ENCODE measurements at places on chromosomes 6 and 20. TPM values are rescaled to one million over a fixed set of nuclear protein-coding genes. Genes with fewer than 3 reads are reported as not detected.

Gene GATA5
- not detected for polyA plus RNA-seq

Gene FAM162B
- polyA plus RNA-seq = 9.9 TPM

DNA sequence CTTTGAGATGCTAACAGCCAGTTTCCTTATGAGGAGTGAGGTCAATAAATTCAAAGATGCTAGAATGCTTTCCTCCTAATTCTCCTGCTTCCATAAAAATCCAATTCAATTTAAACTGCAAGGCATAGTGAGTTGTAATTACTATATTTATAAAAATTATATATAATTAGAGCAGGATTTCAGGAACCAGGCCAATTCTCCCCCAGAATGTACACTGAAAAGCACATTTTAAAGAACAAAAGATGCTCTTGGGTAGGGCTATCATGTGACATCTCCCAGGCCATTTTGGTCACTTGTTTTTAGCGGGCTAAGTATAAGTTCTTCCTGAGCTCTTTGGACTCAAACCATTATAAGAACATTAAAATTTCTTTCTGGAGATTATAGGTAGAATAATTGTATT is 195.7 kb upstream of the KCNG1 start:
- no peak for DNase-seq

DNA sequence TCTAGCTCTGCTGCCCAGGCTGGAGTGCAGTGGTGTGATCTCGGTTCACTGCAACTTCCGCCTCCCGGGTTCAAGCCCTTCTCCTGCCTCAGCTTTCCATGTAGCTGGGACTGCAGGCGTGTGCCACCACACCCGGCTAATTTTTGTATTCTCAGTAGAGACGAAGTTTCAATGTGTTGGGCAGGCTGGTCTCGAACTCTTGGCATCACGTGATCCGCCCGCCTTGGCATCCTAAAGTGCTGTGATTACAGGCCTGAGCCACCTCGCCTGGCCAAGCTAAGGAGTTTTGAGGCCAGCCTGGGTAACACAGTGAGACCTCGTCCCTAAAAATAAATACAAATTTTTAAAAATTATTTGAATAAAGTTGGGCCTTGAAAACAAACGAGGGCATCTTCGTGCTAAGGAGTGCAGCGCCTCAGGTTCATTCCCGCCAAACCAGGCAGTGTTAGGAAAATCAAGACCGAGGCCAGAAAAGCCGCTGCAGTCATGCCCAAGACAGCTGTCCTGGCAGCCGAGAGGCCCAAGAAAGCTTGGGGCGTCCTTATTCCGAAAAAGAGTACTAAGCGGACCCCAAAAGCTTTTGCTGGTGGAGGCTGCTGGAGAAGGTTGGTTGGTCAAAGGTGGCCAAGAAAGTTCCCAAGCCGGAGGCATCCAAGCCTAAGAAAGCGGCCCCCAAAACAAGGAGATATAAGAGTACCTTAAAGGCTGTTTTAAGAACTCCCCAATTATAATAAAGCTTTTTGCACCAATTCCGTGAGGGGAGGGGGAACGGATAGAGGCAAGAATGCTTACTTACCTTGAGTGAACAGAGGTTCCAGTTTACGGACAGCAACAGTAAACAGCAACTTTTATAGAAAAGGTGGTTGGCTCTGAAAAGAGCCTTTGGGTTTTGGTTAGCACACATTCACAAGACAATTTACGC is 109.0 kb downstream of the HFE start:
- no peak for DNase-seq

Gene CLVS2
- polyA plus RNA-seq = under 0.01 TPM

DNA sequence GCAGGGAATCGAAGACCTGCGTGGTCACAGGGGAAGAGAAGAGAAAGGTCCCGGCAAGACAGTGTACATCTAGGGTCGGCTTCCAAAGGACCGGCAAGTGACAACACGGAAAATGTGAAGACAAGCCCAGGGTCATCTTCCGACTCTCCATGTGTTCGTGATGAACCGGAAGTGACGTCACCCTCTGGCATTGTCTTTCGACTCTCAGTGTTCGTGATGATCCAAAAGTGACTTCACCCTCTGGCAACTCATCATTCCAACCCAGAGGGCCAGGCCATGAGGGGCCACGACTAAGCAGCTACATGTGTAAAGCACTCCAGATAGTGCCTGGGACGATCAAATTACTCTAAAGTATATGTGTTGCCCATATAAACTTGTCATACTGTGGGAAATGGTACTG is 290.8 kb downstream of the THBS2 start:
- no peak for DNase-seq

DNA sequence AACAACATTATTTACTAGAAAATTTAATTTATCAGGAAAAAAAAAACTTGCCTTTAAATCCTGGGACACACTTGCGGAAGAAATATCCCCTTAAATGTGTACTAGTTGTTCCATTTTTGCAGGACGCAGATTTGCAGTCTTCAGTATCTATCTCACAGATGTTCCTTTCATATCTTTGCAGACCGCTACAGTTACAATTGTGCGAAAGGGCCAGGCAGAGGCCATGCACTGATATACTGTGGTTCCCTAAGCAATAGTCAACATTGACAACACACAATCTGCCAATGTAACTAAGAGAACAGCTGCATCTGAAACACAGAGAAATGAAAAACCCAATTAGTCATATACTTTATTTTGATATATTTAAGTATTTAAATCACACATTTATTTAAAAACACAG is 411.2 kb downstream of the EYS start:
- no peak for DNase-seq

- DNase-seq = no peak
Measured at GRCh38 chr20:44475372-44475693, 341 bp upstream of the TTPAL start.

Gene KHDC1L
- not detected for polyA plus RNA-seq

- DNase-seq = no peak
Measured at GRCh38 chr20:36467076-36467999, 74.0 kb upstream of the MYL9 start.

- no peak for DNase-seq
Measured at GRCh38 chr20:3430376-3431069, 23.1 kb upstream of the DNAAF9 start.

DNA sequence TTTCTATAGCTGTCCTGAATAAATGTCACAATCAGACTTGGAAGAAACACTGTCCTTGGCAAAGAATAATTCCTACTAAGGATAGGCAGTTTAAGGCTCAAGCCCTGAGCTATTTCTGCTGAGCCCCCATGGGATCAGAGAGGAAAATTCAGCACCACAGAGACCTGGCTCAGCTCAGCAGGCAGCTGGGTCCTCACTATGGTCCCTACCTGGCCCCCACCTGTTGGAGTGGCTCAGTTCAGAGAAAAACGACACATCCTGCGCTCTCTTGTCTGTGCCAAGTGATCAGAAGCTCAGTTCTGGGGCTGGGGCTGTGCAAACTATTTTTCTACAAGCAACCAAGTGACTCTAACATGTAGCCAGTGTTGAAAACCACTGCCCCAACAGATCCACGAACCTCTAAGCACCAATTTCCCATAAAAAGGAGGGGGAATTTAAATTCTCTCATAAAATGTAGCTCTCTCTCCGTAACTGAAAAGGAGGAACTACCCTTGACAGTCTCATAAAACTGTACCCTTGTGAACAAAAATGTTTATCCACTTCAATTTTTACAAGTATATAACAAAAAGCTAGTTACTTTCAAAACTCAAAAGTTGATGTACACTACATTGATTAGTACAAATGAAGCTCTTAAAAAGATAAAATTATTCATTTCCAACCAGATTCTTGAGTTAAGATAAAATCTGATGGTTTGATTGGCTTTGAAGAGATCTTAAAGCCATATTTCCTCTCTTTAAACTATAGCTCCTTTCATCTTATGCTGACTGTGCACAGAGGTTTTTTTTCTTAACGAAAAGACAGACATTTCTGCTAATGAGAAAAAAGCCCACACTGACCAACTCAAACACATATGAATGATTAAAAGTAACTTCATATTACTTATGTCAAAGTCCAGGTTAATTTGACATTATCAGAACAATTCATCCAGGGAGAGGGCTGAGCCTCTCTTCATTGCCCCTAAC is 52.0 kb downstream of the KIF13A start:
- DNase-seq = no peak

DNA sequence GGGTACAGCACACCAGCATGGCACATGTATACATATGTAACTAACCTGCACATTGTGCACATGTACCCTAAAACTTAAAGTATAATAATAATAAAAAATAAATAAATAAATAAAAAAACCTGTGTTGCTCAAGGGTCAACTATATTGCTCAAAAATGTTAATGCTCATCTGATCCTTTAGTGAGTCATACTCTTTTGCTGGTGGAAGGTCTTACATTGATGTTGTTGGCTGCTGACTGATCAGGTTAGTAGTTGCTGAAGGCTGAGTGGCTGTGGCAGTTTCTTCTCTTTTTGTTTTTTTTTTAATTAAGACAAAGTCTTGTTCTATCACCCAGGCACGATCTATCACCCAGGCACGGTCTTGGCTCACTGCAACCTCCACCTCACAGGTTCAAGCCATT is 29.6 kb upstream of the SMIM26 start:
- no peak for DNase-seq

Gene OGFR
- polyA plus RNA-seq = 25.6 TPM

DNA sequence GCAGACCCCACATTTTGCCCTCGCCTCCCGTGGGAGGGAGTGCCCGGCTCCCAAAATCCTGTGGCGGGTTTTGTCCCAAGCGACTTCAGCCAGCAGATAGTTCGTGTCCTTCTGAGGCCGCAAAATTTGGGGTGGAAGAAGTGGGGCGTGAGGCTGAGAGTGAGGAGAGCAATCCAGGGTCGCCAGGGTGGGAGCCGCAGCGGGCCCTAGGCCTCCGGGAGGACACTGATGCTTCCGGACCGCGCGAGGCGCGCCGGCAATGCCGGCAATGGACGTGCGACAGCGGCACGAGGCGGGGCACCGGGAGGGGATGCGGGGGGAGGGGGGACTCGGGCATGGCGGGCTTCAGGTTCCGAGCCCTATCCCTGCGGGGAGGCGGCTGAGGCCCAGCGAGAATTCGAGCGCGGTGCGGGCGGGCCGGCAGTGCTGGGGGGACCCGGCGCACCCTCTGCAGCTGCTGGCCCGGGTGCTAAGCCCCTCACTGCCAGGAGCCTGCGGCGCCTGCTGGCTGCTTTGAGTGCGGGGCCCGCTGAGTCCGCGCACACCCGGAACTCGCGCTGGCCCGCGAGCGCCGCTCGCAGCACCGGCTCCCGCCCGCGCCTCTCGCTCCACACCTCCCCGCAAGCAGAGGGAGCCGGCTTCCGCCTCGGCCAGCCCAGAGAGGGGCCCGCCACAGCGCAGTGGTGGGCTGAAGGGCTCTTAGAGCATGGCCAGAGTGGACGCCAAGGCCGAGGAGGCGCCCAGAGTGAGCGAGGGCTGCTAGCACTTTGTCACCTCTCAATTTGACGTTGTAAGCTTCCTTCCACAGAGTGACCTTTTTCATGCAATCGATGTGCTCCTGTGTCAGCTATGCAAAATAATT is 143.8 kb downstream of the LPA start:
- DNase-seq = peak; percentile 4

Gene CLPSL2
- not detected for polyA plus RNA-seq

DNA sequence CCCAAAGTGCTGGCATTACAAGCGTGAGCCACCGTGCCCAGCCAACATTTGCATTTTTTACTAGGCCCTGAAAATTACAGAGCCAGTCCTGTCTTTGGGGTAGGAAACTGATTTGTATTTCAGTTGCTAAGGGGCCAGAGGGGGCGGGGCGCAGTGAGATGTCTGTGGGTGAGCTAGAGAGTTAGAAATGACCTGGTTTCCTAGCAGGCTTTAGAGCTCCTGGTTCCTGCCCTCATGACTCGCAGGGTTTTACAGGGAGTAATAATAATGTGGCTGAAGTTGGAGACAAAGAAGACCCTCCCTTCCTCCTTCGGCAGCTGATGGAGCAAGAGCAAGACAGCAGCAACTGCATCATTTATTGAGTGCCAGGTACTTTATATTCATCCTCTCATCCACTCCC is 131.5 kb downstream of the TFAP2C start:
- DNase-seq = no peak

DNA sequence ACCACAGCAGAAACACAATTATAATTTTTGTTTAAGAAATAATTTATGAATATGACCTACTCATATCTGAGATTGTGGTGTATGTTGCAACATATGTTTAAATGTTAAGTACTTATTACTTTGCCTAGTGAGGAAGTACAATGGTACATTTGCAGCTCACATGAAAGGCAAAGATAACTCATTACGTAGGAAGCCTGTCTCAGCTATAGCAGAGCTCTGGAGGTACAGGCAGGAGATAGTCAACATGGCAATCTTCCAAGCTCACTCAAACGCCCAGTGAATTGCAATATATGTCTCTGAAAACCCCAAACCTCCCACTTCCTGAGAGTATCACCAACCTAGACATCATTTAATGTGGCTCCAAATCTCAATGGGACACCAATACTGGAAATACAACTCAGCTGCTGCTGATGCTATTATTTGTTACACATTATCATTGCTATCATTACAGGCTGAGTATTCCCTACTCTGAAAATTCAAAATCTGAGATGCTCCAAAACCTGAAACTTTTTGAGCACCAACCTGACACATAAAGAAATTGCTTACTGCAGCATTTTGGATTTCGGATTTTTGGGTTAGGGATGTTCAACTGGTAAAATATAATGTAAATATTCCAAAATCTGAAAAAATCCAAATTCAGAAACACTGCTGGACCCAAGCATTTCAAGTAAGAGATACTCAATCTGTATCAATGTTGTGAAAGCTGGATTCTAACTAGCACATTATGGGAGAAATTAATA is 25.1 kb upstream of the GSTA4 start:
- DNase-seq = no peak

Gene GRIK2
- 30.0 TPM for polyA plus RNA-seq

GRCh38 chr6:14682812-14683211 is 563.1 kb upstream of the JARID2 start:
- no peak for DNase-seq

DNA sequence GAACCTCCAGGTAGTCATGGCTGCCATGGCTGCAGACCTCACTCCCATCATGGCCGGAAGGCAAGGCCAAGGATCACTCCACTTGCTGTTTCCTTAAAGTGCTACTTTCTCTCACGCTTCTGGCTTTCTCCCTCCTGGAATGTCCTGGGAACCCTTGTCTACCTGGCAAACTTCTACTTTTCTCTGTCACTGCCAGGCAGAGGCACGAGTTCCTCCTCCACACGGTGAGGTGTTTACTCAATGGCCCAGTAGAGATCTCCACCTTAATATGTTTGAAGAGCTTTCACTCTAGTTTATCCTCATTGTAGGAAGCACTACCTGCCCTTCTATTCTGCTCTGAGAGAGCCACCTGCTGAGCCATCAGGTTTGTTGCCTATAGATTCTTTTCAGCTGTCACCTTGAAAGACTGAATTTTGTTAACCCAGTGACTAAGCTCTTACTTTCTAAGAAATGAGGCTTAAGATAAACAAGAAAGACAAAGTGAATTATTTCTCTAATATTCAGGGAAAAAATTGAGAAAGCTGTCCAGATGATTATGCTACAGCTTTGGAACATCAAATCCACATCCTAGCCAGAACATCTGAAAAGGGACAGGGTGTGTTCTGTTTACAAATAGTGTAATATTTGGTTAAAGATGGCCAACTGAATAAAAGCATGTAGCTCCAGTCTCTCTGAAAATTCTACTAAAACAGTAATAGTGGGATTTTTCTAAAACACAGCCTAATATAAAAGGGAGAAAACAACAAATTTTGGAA is 54.9 kb downstream of the PLAGL1 start:
- DNase-seq = no peak

All from BJ (cell line).